ENCODE measurements at places on chromosomes 1 and 21.

GRCh38 chr1:113170519-113170918 lies 97.5 kb downstream of the LRIG2 start:
- DNase-seq: no peak

DNA sequence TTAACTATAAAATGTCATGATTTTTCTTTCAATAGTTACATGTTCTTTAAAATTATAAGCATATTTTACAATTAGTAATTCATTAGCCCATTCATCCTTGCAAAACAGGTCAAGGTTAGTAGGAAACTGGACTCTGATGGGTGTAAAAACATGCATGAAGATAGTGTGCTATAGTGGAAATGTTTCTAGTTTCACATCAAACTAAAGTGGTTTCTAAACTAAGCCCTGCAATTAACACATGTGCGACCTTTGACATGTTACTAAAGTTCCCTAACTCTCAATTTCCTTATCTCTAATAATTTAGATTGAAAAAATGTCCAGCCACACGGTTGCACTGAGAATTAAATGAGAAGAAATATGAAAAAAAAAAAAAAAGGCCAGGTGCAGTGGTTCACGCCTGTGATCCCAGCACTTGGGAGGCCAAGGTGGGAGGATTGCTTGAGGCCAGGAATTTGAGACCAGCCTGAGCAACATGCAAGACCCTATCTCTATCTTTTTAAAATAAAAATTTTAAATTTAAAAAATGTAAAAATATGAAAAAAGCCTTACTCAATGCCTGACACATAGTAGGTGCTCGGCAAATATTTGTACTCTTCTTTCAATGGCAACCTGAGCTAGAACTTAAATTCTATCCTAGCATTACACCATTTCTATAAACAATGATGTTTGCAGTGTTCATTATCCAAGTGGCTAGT lies 44.1 kb upstream of the PALMD start:
- DNase-seq: no peak

DNA sequence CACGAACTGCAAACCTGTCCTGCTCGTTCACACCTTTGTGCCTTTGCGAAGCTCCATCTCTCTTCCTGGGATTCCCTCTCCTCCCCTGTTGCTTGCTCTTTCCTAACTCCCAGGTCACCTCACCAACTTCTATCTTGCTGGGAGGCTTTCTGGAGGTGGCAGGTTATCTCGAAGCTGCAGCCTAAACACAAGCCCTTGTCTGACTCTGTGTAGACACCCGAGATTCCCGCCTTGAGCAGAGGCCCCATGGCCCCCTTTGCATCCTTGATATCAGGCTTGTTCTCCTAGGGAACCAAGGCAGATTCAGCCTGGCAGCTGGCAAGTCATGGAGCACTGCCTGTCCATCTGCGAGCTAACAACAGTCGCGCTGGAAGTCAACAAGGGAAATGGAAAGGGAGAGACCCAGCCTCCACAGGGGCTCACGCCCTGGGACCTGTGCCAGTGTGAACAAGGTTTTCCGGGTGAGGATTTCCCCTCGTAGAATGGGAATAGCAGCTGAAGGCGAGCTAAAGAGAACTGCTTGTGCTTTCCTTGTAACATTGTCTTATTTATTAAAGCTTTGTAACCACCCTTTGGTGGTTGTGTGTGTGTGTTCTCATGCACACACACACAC lies 109.5 kb upstream of the JUN start:
- no peak for DNase-seq

- DNase-seq: no peak
Measured at GRCh38 chr21:38306433-38307141, 49.8 kb downstream of the KCNJ15 start.

GRCh38 chr21:39523399-39523798 lies 71.6 kb downstream of the SH3BGR start:
- DNase-seq: no peak
